ENCODE measurements at places on chromosomes 11 and 22.

GRCh38 chr11:10493041-10493663, 38.1 kb downstream of the AMPD3 start:
- no peak for DNase-seq

DNA sequence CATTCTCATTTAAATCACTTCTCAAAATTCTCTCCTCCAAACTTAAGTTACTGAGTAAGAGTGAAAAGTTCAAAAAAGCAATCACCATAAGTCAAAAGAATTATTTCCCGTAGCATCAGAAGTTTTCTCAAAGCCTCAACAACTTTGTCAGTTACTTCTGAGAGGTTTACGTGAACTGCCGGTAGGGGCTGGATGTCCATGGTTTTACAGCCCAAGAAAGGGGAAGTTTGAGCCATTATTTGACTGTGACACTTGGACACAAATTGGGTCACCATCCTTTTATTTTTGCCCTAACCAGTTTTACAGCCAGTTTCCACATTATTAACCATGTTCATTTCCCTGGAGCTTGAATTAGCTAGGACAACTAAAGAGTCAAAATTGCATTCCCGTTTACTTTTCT, 7.5 kb downstream of the POU2AF3 start:
- DNase-seq: no peak

DNA sequence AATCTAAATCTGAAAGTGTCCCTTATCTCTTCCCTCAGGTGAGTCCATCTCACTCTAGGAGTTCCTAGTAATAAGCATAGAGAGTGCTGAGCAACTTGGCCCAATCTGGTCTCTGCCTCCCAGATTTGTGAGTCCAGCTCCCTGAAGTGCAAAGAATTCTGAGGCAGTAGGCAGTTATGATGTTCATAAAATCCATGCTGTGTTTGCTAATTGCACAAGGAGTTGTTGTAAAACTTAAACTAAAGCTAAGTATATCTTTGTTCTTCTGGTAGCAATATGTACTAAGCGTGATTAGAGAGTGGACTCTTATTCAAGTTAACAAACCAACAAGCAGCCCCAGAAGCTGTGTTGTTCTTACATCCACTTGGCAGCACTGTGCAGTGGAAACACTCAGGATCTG, 7.6 kb upstream of the PTH start:
- no peak for DNase-seq

GRCh38 chr11:10725114-10725906, 25.7 kb upstream of the CTR9 start:
- no peak for DNase-seq

- no peak for DNase-seq
These were observed 388.1 kb upstream of the API5 start for GRCh38 chr11:42923651-42924050.

GRCh38 chr11:63404161-63404935, 34.8 kb downstream of the SLC22A9 start:
- no peak for DNase-seq

DNA sequence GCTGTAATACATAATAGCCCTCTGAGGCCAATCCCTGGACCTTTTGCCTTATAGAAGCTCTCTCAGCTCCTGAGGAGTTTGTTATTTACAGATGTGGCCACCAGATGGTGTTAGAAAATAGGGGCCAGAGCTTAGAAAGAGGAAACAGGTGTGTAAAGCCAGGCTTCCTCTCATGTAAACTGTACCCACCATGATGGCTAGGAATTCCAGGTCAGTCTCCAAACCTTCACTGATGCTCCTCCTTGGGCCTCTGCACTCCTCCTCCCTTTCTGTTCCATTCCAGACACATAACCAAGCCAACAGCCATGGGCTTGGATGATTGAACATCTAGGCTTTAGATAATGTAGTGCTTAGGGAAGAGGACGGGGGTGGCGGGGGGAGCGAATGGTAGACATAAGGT, 39.7 kb downstream of the USP35 start:
- peak; percentile 17 for DNase-seq

DNA sequence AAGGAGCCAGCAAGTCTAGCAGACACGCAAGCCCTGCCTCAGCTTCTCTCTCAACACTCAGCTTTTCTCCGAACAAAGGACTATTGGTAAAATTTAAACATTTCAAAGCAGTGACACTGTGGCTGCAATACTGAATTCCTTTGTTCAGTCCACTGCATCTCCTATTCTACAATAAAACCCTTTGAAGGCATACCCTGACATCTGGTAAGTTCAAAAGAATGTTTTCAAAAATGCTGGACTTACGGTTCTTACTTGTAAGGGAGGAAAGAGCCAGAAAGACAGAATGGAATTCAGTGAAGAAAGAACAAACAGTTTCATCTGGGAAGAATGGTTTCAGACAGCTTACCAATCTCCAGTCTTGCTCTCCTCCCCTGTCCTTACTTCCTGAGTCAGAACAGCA, 12.7 kb upstream of the OR8K1 start:
- no peak for DNase-seq

DNA sequence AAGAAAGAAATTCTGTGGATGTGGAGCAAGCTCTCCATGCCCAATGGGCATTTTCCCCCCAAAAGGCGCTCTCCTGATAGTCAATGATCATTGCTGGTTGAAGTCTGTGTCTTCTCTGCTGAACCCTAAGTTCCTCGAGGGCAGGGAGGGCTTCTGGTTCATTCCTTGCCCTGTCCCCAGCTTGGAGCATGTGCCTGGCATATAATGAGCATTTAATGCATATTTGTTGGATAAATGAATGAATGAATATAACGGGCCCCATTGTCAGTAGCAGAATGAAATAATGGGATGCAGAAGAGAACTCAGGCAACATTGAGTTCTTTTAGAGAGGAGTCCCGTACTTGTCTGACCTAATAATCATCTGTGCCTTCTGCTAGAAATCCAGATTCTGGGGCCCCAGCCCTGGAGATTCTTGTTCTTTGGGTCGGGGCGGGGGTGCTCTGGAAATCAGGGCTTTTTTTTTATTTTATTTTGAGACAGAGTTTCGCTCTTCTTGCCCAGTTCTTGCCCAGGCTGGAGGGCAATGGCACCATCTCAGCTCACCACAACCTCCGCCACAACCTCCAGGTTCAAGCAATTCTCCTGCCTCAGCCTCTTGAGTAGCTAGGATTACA, 64.4 kb downstream of the CD82 start:
- no peak for DNase-seq

GRCh38 chr22:49396817-49397216, 430.9 kb downstream of the BRD1 start:
- no peak for DNase-seq

DNA sequence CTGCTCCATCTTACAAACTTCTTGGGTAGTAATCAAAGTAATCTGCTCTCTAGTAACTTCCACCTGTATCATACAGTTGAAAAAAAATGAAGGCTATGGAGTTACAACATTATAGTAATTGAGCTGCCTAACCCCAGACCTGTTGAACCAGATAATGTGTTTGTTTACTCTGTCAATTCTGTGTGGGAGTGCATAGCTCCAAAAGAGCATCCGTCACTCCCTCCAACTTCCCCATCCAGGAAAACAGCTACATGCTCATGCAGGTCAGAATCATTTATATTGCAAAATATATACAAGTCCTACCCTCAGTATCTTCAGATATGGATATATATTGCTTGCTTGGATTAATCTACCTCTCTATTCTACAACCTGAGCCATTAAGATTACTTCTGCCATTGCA, 244.0 kb upstream of the ANO5 start:
- DNase-seq: no peak

DNA sequence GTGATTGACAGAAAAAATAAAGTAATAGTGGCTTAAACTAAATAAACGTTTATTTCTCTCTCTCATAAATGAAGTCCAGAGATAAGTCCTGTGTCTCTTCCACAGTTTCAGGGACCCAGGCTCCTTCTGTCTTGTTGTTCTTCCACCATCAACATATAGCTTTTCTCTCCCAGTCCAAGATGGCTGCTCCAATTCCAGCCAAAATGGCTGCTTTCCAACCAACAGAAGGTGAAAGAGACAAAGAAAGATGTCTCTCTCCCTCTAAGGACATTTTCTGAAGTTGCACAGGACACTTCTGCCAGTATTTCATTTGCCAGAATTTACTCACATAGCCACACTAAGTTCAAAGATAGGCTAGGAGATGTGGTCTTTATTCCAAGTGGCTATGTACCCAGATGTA, 9.4 kb upstream of the PLEKHB1 start:
- DNase-seq: no peak

DNA sequence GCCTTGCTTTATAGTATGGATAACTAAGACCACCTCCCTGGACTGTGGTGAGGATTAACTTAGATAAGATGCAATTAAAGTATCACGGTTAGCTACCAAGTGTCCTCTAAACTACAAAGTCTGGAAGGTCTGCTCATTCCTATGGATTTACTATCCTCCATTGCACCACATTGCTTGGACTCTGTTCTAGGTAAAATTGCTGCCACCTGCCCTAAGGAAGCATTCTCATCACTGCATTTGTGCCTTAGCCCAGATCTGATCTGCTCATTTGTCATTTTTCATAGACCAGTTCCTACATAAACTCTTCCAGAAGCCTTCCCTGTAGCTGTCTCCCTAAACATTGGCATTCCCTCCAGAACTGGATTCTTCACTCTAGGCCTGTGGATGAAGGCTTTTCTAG, 380.0 kb downstream of the INSC start:
- no peak for DNase-seq

GRCh38 chr11:60634126-60634525, 65.3 kb upstream of the MS4A8 start:
- DNase-seq: no peak

- DNase-seq: peak; percentile 45
These were observed 861.2 kb downstream of the OPCML start for GRCh38 chr11:132670921-132671675.

DNA sequence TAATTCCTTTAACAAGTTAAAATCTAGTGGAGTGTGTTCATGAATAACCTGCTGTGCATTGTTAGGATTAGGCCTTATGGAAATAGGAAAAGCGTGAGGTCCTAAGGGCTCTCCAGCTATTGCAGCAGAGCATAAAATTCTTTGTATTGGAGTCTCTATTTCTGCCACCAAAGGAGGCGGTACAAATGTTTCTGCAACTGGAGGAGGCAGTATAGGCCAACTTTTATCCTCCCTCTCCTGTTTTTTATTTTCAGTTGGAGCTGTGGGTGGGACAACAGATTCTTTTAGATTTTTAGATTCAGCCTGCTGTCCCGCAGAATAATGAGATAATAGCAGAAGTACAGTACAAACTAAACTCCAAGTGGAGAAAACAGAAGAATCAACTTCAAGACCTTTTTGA, 26.2 kb downstream of the OR10A6 start:
- DNase-seq: no peak

DNA sequence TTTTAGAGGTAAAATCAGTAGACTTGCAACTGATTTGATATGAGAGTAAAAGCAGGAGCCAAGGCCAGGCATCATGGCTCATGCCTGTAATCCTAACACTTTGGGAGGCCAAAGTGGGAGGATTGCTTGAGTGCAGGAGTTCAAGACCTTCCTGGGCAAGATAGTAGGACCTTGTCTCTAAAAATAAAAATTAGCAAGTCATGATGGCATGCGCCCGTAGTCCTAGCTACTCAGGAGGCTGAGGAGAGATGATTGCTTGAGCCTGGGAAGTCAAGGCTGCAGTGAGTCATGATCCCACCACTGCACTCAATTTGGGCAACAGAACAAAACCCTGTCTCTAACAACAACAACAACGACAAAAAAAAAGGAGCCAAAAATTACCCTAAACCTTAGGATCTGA, 13.5 kb downstream of the SGSM3 start:
- DNase-seq: no peak

GRCh38 chr22:36733271-36733670, 29.7 kb upstream of the CACNG2 start:
- no peak for DNase-seq

DNA sequence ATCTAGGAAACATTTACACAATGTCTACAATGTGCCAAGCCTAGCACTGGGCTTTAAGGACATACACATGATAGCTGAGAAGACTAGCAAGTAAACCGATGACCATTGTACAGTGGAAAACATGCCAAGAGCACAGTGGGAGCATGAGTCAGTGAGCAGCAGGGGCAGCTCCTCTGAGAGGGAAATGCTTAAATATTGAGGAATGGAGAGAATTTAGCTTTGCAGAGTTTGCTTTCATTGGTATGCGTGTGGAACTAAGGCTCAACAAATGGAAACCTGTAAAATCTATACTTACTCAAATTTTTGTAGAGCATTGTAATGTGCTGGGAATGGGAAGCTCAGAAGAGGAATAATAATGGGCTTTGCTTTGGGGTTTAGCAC, 282.3 kb downstream of the ST3GAL4 start:
- DNase-seq: no peak

DNA sequence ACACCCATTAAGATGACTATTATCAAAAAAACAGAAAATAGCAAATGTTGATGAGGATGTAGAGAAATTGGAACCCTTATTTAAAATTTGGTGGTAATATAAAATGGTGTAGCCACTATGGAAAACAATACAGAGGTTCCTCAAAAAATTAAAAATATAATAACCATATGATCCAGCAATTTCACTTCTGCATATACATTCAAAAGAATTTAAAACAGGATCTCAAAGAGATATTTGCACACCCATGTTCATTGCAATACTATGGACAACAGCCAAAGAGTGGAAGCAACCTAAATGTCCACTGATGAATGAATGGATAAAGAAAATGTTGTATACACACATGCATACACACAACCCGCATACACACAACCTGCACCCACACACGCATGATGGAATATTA, 102.2 kb downstream of the FAM168A start:
- DNase-seq: no peak

- no peak for DNase-seq
These were observed 745 bp upstream of the ZBTB44 start for GRCh38 chr11:130315354-130315970.

GRCh38 chr22:45842291-45842991, 134.5 kb downstream of the WNT7B start:
- no peak for DNase-seq

GRCh38 chr11:1391165-1392075, 1.7 kb downstream of the BRSK2 start:
- DNase-seq: no peak

DNA sequence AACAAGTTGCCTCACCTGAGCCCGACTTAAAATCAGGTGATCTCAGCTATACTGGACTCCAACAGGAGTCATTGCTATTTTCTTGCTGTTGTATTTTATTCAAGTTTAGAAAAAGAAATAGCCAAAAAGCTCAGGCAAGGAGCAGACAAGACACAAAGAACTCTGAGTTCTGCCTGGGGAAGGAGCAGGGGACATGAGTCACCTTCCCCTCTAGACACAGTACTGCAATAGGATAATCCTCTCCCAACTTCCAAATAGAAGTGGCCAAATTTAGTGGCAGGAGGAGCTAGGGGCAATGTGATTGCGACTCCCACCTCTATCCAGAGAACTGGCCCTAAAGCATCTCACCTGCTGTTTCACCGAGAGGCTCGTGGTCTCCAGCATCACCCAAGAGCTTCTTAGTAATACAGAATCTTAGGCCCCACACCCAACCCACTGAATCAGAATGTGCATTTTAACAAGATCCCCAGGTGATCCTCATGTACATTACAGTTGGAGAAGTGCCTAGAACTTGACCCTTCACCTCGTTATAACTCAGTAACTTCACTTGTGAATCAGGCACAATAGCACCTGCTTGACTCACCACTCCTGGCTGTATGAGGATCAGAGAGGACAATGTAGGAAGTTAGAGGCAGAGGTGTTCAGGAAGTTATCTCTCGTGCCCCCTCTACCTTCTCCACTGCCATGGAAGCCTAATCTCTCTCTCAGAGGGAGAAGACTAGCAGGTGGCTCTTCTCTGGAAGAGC, 56.8 kb upstream of the FBXO3 start:
- DNase-seq: no peak
